T-helper 2 cell treated with Interferon-gamma antibody and Interleukin-4, amounts not matched to agents 5 μg/mL and 100 μg/mL, for 36 hours (primary cell): ENCODE measurements at places on chromosomes 4 and X.

GRCh38 chrX:130049821-130050220 is 60.5 kb downstream of the ELF4 start:
- H3K27ac ChIP-seq = no peak overlapping the region
- H3K27me3 ChIP-seq = no peaks in the 10 kb centered on the region
- no peaks in the 10 kb centered on the region for H3K4me1 ChIP-seq
- no peak overlapping the region for H3K4me3 ChIP-seq
- no peak for DNase-seq

DNA sequence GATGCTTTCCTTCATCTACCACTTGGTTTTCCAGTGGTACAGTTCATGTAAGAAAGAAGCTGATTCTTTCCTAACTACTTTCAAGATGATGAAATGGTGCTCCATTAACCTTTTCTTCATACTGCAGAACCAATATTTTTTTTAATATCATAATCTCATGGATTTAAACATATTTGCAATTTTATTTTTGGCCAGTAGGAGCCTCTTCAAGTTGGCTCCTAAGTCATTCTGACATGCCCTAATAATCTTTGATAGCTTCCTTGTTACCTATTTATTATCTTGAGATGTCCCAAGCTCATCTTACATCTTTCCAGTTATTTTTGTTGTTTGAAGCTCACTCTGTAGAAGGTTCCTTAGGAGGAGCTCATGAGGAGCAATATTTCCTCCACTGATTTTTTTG is 170.2 kb downstream of the APBB2 start:
- H3K27me3 ChIP-seq = no peaks in the 10 kb centered on the region
- no peaks in the 10 kb centered on the region for H3K4me1 ChIP-seq
- H3K4me3 ChIP-seq = no peak overlapping the region
- DNase-seq = no peak
- H3K27ac ChIP-seq = no peak overlapping the region

GRCh38 chrX:109739625-109740432 is 6.8 kb upstream of the ACSL4 start:
- no peak overlapping the region for H3K27ac ChIP-seq
- no peak overlapping the region for H3K4me3 ChIP-seq
- no peaks in the 10 kb centered on the region for H3K36me3 ChIP-seq
- no peak for DNase-seq

GRCh38 chr4:77501240-77501639 is 104.4 kb upstream of the CXCL13 start:
- H3K27ac ChIP-seq = no peak overlapping the region
- DNase-seq = no peak
- peaks cover 9% of the 10 kb centered on the region for H3K27me3 ChIP-seq

- no peak overlapping the region for H3K4me3 ChIP-seq
- H3K36me3 ChIP-seq = no peaks in the 10 kb centered on the region
- no peak for DNase-seq
- H3K27ac ChIP-seq = no peak overlapping the region
- no peaks in the 10 kb centered on the region for H3K4me1 ChIP-seq
These were observed 1.3 kb upstream of the ADH7 start for GRCh38 chr4:99436462-99436861.

DNA sequence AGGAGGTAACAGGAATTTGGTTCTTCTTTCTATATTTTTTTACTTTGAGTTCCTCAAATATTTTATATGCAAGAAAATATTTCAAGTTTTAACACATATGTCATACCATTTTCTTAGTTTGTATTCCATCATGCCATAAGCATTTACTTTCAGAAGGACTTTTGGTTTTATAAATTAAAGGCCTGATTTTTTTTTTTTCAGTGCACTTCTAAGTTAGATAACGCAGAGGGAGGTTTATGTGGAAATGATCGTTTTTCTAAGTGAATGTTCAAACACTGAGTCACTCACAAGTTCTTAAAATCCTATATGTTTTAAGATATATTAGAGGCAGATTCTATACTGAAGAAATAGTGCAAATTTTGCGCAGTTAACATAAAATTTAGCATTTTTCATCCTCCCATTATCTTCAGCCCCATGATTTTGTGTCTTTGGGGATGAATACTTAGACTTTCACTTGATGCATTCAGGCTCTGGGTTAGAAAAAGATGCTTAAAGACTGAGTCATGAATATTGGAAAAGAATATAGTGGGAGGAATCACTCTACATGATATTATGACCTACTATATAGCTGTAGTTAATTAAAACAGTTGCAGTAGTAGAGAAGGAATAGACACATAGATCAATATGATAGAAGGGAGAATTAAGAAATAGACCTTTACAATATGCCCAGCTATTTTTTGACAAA is 54.9 kb downstream of the COL4A5 start:
- no peak overlapping the region for H3K27ac ChIP-seq
- no peaks in the 10 kb centered on the region for H3K4me1 ChIP-seq
- H3K27me3 ChIP-seq = no peaks in the 10 kb centered on the region
- no peaks in the 10 kb centered on the region for H3K36me3 ChIP-seq

DNA sequence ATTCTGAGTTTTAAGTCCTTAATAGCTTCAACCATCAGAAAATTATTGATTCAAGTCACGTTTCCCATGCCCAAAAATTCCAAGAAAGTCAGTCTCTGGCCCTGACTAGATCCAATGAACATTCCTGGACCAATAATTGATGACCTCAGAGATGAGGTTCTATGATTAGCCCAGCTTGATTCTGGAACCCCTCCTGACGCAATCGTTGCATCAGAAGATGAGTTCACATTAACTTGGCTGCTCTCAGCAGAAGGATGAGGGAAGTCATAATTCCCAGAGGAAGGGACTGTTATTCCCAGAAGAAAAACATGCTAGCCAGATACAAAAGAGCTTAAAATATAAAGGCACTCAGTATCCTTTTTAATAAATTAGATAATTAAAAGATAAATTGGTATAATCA is 34.3 kb upstream of the CPEB2 start:
- peaks cover 2% of the 10 kb centered on the region for H3K36me3 ChIP-seq
- H3K4me1 ChIP-seq = no peaks in the 10 kb centered on the region
- H3K27me3 ChIP-seq = peaks cover 28% of the 10 kb centered on the region
- no peak overlapping the region for H3K27ac ChIP-seq
- DNase-seq = no peak

DNA sequence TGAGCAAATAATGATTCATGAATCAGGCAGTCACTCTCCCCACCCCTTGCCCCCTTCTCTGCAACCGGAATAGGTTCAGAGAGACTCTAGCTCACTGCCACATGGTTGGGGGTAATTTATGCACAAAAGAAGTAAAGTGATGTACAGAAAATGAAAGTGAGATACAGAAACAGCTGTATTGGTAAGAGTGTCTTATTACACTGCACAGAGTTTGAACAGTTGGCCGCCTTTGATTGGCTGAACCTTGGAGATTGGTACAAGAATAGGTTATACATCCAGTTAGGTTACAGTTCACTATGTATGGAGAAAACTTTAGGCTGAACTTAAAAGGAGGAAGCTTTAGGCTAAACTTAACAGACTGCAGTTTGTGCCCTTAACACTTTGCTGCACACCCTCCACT is 34.6 kb upstream of the DIAPH2 start:
- no peaks in the 10 kb centered on the region for H3K4me1 ChIP-seq
- DNase-seq = no peak
- H3K27ac ChIP-seq = no peak overlapping the region
- H3K36me3 ChIP-seq = no peaks in the 10 kb centered on the region
- H3K27me3 ChIP-seq = no peaks in the 10 kb centered on the region
- H3K4me3 ChIP-seq = no peak overlapping the region

- H3K4me3 ChIP-seq = no peak overlapping the region
- H3K27me3 ChIP-seq = peaks cover 23% of the 10 kb centered on the region
- H3K4me1 ChIP-seq = no peaks in the 10 kb centered on the region
These were observed 2.7 kb downstream of the PLS3 start for GRCh38 chrX:115563633-115564162.

GRCh38 chrX:105648732-105649131 is 173.6 kb upstream of the NRK start:
- no peaks in the 10 kb centered on the region for H3K27me3 ChIP-seq
- H3K36me3 ChIP-seq = no peaks in the 10 kb centered on the region

GRCh38 chrX:46255046-46255445 is 290.2 kb downstream of the ZNF674 start:
- no peak for DNase-seq
- no peak overlapping the region for H3K27ac ChIP-seq
- H3K27me3 ChIP-seq = no peaks in the 10 kb centered on the region

GRCh38 chr4:139191373-139191772 is 14.4 kb upstream of the ELF2 start:
- H3K4me1 ChIP-seq = no peaks in the 10 kb centered on the region
- H3K27me3 ChIP-seq = peaks cover 6% of the 10 kb centered on the region
- no peaks in the 10 kb centered on the region for H3K36me3 ChIP-seq

GRCh38 chr4:156686120-156686519 is 285.5 kb downstream of the PDGFC start:
- no peaks in the 10 kb centered on the region for H3K4me1 ChIP-seq
- DNase-seq = no peak
- H3K27ac ChIP-seq = no peak overlapping the region
- no peaks in the 10 kb centered on the region for H3K36me3 ChIP-seq

GRCh38 chr4:84878090-84878489 is 88.4 kb downstream of the WDFY3 start:
- no peak for DNase-seq
- H3K27me3 ChIP-seq = no peaks in the 10 kb centered on the region
- no peaks in the 10 kb centered on the region for H3K36me3 ChIP-seq
- no peak overlapping the region for H3K4me3 ChIP-seq

DNA sequence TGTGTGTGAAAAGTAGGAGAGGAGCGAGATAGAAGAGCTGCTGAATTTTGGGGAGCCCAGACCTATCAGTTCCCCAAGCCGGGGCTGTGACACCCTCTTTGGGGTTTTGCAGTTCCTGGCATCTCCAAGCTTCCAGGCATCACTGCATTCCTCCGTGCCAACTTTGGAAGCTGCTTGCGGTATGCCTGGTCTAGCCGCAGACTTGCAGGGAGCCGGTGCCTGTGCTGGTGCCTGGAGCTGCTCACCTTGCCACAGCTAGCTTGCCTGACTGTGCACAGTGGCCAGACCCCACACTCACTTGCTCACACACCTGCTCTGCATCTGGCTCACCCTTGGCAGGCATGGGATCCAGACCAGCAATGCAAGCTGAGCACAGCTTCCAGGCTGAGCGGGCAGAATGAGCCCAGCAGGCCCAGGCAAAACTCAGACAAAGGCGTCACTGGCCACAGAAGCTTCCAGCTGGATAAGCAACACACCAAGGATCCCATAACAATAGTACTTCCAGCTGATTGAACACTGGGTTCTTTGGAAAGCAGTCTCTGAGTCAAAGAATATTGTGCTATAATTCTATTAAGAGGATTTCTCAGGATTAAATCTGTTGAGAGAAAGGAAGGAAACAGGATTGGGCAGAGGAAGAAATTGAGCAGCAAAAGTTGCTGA is 390.9 kb downstream of the TEX13C start:
- DNase-seq = no peak
- no peaks in the 10 kb centered on the region for H3K27me3 ChIP-seq
- H3K27ac ChIP-seq = no peak overlapping the region
- H3K4me3 ChIP-seq = no peak overlapping the region

GRCh38 chr4:3071811-3072210 is 2.5 kb downstream of the HTT-AS start:
- H3K27me3 ChIP-seq = no peaks in the 10 kb centered on the region
- peaks cover 7% of the 10 kb centered on the region for H3K4me1 ChIP-seq
- H3K4me3 ChIP-seq = no peak overlapping the region
- no peak for DNase-seq
- H3K27ac ChIP-seq = no peak overlapping the region

GRCh38 chr4:74018116-74018515 is 19.6 kb upstream of the CXCL5 start:
- H3K4me3 ChIP-seq = no peak overlapping the region
- DNase-seq = no peak
- no peak overlapping the region for H3K27ac ChIP-seq
- peaks cover 18% of the 10 kb centered on the region for H3K4me1 ChIP-seq
- no peaks in the 10 kb centered on the region for H3K36me3 ChIP-seq

- peaks cover 4% of the 10 kb centered on the region for H3K27me3 ChIP-seq
- peaks cover 6% of the 10 kb centered on the region for H3K36me3 ChIP-seq
- H3K4me1 ChIP-seq = peaks cover 17% of the 10 kb centered on the region
- H3K4me3 ChIP-seq = peak overlapping the region; percentile 85
These were observed 1.5 kb downstream of the PLA2G12A start for GRCh38 chr4:109728385-109728784.

DNA sequence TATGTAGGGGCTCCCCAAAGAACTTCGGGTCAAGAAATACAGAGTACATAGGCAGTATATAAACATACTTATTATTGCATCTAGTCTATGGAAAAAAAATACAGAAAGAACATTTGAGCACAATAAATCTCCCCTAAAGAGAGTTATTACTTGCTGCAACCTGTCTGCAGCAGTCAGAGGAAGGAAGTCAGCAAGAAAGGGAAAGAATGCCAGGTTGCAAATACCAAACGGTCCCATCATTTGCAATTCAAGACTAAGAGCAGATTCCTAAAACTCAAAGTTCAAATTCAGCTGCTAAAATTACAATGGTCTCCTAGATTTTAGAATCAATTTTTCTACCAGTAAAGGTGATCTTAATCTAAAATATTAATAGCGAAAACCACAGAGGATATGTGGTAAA is 236.2 kb upstream of the NUDT6 start:
- no peaks in the 10 kb centered on the region for H3K4me1 ChIP-seq
- no peaks in the 10 kb centered on the region for H3K27me3 ChIP-seq
- H3K36me3 ChIP-seq = no peaks in the 10 kb centered on the region
- no peak overlapping the region for H3K4me3 ChIP-seq
- no peak overlapping the region for H3K27ac ChIP-seq

GRCh38 chr4:165851256-165851655 is 21.8 kb upstream of the TLL1 start:
- no peaks in the 10 kb centered on the region for H3K36me3 ChIP-seq
- no peaks in the 10 kb centered on the region for H3K4me1 ChIP-seq
- no peak overlapping the region for H3K4me3 ChIP-seq
- no peak overlapping the region for H3K27ac ChIP-seq
- DNase-seq = no peak

DNA sequence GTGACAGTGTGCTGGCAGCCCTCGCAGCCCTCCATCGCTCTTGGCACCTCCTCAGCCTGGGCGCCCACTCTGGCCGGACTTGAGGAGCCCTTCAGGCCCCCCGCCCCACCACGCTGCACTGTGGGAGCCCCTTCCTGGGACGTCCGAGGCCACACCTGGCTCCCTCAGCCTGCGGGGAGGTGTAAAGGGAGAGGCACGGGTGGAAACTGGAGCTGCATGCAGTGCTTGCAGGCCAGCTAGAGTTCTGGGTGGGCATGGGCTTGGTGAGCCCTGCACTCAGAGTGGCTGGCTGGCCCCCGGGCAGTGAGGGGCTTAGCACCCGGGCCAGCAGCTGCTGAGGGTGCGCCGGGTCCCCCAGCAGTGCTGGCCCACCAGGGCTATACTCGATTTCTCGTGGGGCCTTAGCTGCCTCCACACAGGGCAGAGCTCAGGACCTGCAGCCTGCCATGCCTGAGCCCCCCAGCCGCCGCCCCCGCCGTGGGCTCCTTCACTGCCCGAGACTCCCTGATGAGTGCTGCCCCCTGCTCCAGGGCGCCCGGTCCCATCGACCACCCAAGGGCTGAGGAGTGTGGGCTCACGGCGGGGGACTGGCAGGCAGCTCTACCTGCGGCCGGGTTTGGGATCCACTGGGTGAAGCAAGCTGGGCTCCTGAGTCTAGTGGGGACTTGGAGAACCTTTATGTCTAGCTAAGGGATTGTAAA is 1672.7 kb upstream of the PCDH7 start:
- no peaks in the 10 kb centered on the region for H3K27me3 ChIP-seq
- no peaks in the 10 kb centered on the region for H3K4me1 ChIP-seq
- no peak overlapping the region for H3K27ac ChIP-seq
- H3K36me3 ChIP-seq = no peaks in the 10 kb centered on the region
- H3K4me3 ChIP-seq = no peak overlapping the region
- DNase-seq = no peak

GRCh38 chr4:169286562-169287301 is 16.0 kb upstream of the SH3RF1 start:
- no peak overlapping the region for H3K4me3 ChIP-seq
- H3K27ac ChIP-seq = no peak overlapping the region
- peaks cover 1% of the 10 kb centered on the region for H3K27me3 ChIP-seq
- no peaks in the 10 kb centered on the region for H3K4me1 ChIP-seq
